ENCODE measurements at places on chromosomes 5 and 9.

DNA sequence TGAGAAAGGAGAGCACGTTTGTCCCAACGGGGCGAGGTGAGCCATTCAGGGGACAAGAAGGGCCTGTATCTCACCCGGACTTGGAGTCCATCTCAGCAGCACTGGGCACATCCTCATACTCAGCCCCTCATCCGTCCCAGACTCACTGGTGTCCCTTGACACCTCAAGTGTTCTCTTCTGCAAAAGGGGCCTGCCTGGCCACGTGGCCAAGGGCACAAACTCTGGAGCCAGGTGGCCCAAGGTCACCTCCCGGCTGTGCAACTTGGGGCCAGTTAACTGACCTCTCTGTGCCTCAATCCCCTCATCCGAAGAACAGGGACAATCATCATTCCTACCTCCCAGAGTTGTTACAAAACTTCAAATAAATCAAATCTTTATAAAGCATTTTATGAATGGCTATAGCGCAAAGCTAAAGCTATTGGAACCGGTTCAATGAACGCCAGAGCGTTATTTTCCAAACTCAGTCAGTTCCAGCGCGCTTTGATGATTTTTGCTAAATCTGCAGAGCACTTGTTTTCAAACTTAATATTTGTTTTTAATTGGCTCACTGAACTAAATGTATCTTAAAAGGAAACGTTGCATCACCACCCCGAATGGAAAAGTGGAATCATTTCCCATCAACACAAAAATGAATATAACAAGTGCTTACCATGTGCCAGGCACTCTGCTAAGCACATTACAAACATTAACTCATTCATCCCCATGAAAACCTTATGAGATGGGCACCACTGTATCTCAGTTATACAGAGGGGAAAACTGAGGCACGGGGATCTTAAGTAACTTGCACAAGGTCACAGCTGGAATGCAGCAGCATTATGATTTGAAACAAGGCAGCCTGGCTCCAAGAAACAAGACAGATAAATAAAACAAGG lies 49.3 kb downstream of the DUSP1 start:
- no peak for DNase-seq

DNA sequence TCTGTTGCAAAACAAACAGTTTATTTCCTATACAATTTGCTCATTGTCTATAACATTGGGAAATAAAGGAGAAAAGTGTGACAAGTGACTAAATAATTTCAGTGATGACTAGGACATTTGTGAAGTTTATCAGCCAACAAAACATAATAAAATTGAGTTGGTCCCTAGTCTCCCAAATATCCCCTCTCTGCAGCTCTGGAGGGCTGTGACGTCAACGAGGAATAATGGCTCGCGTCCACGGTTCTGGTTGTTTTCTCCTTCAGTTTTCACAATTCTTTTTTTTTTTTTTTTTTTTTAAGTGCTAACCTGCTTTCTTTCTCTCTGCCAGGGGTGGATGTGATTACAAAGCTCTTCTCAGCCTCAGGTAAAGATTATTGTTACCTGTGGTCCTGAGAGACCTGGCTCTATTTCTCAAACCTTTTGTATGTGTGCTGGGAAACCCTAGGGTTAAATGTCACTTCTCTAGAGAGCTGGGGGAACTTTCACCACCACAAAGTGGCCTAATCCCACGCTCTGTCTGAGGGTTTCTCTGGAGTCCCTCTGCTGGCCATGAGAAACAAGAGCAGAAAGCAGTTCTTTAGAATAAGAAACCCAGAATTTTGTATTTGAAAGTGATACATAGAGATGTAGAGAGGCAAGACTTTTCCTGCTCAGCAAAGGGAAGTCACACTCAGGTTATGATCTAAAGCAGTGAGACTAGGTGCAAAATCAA lies 36.2 kb upstream of the ANKRD55 start:
- DNase-seq: no peak

GRCh38 chr5:88870285-88870684 lies 12.7 kb downstream of the MEF2C start:
- DNase-seq: no peak

DNA sequence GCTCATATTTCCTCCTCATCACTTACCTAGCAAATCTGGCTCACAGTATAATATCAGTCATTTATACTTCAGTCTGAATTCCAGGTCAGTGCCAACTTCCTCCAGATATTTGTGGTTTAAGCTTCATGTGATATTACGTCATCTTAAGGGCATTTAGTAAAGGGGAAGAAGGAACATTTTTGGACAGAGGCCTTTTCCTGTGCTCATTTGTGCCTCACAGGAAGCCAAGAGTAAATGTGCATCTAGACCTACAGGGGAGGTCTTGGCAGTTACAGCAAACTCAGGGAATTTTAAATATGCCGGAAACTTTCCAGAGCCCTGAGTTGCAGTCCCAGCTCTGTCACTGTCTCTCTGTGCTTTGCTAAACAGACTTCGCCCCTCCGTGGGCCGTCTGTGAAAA lies 12.3 kb upstream of the KCNIP1 start:
- no peak for DNase-seq

DNA sequence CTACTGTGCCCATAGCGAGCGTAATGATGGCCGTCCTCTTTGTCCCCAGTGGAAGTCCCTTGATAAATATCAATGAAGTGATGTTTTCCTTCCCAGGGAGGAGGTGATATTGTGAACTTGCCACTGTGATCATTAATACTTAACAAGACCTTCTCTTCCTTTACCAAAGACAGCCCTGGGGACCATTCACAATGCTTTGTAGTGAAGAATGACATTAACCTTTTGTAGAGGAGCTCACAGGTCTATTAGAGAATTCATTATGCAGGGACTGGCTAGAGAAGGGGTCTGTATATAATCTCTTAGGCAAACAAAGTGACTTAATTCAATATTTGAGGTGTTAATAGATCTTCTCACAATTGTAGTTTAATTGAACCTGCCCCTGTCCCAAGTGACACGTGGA lies 452.9 kb upstream of the DMAC1 start:
- DNase-seq: no peak
